T follicular helper cell (primary cell): ENCODE measurements at places on chromosomes 12 and 14.

DNA sequence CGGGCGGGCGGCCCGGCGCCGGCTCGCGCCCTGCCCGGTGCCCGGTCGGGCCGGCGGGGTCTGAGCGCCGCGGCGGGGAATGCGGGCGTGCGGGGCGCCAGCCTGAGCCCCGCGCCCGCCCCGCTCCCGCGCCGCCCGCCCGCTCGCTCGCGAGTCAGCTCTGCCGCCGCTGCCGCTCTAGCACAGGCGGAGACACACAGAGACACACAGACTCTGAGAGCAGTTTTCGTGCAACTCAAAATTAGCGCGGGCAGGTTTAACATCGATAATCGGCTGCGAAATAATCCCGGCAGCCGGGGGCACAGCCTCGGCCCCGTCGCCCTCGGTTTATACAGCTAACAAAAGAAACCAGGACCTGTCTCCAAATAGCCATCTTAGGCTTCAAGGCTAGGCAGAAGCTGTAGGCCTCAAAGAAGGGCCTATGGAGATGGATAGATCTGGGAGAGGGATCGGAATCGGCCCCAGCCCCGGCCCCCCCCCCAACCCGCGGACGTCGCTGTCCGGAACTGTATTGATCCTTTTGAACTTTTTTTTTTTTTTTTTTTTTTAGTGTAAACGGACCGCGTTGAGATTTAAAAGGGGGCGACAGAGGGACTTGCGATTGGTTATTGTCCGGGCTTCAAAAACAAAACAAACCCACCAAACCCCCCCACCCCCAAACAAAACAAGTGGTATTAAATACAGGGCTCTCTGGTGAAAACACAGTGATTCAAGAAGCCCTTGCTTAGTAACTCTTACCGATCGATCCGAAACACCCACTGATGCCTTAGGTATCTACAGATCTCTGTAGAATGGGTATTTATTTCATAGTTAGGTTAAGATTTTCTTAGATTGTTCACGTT, 1.1 kb downstream of the ARID2 start:
- peak; percentile 44 for DNase-seq

DNA sequence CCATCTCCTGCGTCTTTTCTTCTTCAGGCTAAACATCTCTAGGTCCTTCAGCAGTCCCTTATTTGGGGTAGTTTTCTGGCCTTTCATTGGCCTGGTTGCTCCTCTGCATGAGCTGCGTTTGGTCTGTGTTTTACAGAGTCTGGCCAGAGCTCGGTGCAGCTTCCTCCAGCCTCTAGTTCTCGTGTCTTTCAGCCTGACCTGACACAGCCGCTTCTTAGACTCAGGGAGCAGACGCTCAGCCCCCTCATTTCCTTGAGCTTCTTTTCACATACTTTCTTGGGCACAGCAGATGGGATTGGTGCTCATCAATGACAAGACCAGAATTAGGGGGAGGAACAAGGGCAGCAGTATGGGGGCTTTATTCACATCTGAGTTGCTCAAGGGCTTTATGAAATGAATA, 13.6 kb upstream of the GSG1 start:
- no peak for DNase-seq

- no peak for DNase-seq
Observed at GRCh38 chr14:32019276-32019675, 57.8 kb upstream of the ARHGAP5 start.

- no peak for DNase-seq
Observed at GRCh38 chr12:26188127-26188526, 7.2 kb upstream of the SSPN start.

DNA sequence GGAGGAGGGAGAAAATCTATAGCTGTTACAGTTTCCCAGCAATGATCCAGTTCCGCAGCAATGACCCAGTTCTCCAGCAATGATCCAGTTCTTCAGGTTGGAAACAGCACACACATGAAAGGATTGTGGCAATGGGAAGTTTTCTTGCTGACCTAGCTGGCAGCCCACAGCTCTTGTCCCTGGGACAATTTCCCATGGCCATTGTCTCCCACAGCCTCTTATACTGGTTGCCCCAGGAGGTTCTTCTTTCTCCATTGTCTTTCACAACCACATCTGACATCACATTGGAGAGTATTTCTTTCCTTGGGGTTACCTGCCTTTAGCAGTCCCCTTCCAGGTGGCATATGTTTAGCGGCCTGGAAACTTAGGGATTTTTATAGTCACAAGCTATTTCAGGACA, 209.8 kb upstream of the PLEKHG7 start:
- no peak for DNase-seq
